Amniotic stem cell (primary cell): ENCODE measurements at places on chromosomes 6 and 20.

- no peak for DNase-seq
Measured at GRCh38 chr6:10258341-10258740, 156.5 kb downstream of the TFAP2A start.

DNA sequence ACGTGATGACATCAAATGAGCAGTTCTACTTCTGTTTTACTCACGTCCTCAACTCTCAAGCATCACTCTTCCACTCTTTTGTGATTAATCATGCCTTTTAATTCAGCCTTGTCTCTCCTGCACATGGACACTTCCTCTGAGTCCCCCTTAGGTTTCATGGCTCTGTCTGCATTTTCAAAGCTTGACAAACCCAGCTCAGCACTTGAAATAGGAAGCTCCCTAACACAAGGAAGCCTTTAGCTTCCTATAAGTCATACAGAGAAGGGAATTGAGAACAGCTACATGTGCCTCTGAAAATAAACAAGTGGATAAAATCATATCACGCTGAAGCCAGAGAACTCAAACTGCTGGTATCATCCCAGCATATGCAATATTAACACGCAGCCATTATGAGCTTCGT, 21.2 kb downstream of the KIF16B start:
- no peak for DNase-seq

- DNase-seq = no peak
Measured at GRCh38 chr6:776951-777350, 84.0 kb upstream of the EXOC2 start.

DNA sequence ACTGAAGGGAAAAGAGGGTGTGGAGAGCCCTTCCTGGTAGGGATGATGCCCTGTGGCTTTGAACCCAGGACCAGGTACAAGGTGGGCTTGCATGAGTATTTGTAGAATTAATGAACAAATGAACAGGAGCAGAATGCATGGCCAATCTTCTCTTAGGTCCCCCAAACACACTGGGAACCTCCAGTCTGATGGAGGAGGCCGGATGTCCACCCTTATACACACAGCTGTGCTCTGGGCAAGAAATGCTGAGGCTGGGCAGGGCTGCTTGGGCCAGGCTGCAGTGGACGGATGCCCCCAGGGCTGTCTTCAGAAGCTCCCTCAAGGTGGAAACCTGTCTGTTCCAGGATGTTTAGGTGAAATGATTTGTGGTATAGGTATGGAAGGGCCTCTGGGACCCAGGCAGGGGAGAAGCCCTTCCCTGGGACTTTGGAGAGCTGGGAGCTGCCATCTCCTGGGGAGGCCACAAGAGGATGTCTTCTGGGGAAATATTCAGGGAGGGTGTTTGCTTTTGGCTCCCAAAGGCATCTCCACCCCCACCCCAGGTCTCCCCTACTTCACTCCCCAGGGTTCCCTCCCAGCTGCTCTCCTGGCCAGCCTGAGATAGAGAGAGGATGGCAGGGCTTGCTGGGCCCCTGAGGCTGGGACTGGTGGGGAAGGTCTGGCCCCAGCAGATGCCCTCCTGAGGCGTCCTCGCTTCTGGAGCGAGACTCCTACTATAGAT, 23.3 kb downstream of the VEGFA start:
- no peak for DNase-seq

GRCh38 chr6:45668705-45669104, 291.0 kb upstream of the SUPT3H start:
- DNase-seq = no peak

GRCh38 chr6:32108094-32108627, 977 bp downstream of the TNXB start:
- peak; percentile 22 for DNase-seq

DNA sequence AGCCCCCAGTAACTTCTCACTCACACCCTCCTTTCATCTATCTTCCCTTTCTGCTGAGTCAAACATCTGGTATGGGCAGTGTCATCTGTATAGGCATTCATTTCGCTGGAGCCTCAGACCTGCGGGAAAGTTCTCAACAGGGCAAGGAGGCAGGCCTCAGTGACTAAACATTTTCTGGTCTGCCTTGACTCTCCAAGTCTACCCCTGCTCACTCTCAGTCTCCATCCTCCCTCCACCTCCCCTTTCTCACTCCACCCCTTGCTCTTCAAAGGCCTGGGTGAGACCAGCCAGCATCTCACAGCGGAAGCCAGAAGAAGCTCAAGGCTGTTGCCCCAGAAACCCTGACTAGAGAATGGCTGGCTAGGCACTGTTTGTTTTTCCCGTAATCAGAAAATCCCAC, 105.0 kb upstream of the BEND6 start:
- peak; percentile 38 for DNase-seq

GRCh38 chr6:152117156-152118133, 310.0 kb downstream of the ESR1 start:
- no peak for DNase-seq

GRCh38 chr20:33337531-33338165, 54.6 kb downstream of the BPIFB1 start:
- no peak for DNase-seq

- no peak for DNase-seq
Measured at GRCh38 chr6:64914124-64914523, 792.9 kb downstream of the EYS start.

DNA sequence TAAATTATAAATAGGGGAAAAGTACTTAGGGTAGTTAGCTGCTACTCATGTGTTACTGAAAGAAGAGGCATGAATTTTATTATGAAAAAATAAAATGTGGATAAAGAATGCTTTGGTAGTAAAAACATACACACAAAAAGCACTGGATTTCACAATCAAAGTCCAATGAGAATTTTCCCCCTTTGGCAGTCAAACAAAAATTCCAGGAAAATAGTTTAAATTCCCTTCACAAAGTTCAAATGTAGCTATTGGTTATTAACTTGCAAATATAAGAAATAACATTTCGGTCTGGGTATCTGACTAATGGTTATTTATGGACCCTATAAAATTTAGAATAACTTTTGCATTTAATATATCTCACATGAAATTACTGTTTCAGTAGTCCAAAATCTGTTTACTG, 210.4 kb downstream of the FOXC1 start:
- DNase-seq = no peak

DNA sequence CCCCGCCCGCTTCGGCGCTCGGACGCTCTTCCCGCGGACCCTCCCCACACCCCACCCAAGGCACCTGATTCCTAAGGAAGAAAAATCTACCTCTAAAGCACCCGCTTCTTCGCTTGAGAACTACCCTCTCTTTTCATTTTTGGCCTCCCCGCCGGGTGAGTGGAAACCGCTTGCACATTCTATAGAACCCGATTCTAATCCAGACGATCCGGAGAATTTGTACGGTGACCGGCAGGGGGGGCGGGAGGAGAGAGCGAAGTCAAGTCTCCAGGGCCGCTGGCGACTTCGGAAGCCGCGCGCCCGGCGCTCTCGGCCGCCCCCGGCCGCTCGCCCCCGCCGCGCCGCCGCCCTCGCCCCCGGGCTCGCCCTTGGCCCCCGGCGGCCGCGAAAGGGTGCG, at the start of gene RBM24:
TSS of gene RBM24 (plus strand) at position 262 of the 397 bp plus-strand sequence. CDS start 221 bp downstream, outside the sequence.
- peak; percentile 47 for DNase-seq

GRCh38 chr20:43006651-43007375, 182.9 kb downstream of the PTPRT start:
- DNase-seq = no peak

DNA sequence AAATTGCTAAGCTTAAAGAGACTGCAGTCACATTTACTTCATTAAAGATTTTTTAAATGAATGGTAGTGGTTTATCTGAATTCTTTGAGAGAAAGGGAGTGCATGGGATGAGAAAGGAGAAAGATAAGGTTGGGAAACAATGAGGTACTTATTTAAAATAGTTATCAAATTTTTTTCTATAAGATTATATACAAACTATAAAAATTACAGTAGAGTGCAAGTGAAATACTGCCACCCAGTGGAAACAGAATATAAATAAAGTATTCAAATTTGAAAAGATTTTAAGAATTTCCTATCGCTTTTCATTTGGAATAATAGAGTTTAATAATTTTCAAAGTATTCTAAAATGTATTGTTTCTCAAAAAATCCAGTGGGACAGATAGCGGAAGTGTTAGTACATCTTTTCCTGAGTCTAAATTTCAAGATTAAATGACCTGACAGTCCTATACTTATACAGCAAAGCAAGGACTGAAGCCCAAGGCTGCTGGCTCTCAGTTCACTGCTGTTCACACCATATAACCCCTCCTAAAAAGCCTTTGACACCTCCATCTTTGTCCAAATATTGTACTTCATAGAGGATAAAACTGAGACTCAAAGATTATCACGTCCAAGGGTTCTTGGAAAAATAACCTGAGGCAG, 31.1 kb downstream of the EPM2A start:
- no peak for DNase-seq

DNA sequence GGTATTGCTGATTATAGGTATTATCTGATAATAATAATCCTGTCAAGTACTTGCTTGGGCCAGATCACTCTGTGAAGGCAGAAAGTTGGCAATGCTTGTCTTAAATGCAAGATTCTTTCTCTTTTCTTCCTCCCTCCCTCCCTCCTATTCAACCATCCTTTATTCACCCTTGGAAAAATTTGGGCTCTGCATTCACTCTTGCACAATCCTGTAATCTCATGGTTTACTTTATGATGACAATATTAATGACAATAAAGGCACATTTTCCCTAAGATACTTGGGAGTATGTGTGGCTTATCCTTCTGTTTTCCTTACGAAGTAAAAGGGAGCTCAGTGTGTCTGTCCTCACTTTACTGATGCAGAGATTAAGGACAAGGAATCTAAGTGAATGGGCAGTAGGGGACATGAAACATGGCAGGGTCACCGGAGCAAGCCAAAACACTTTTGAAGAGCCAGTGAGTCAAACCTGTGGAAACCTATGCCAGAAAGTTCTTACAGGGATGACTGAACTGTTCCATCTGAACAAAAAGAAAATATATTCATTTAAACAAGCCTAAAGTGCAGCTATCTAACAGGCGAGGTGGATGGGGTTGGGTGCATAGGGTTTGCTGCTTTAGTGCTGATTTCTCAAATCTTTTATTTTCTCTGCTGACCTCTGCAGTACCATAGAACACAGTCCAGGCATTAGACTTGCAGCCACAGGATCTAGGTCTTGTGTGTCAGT, 14.6 kb upstream of the RIPOR2 start:
- DNase-seq = no peak

DNA sequence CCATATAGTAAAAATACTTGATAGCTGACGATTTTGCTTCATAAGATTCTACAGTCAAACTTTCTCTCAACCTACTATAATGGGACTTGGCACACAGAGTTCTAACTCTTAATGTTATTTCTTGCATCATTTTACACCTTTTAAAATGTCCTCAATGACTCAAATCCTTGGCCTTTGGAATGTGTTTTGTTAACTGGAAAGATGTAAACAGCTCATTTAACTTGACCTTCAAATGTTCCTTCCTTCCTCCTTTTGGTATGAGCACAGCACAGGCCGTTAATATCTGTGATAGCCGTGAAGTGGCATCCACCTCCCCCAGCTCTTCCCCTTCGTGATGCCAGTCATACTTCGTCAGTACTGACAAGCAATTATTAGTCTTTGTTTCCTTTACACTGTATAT, 972.0 kb upstream of the CITED2 start:
- no peak for DNase-seq

- DNase-seq = no peak
Measured at GRCh38 chr6:13486679-13487121, 700 bp downstream of the GFOD1 start.

GRCh38 chr6:12279322-12280091, 10.7 kb upstream of the EDN1 start:
- no peak for DNase-seq

- DNase-seq = no peak
Measured at GRCh38 chr6:85676086-85676729, 33.5 kb upstream of the SYNCRIP start.
